ENCODE measurements at places on chromosomes 4 and X.

GRCh38 chrX:130125091-130125874 lies 15.0 kb upstream of the ELF4 start:
- DNase-seq, result no peak

GRCh38 chrX:54413753-54414152 lies 26.5 kb upstream of the TSR2 start:
- peak; percentile 11 for DNase-seq

- no peak for DNase-seq
These were observed 400.2 kb downstream of the MAGEE1 start for GRCh38 chrX:76827672-76828071.

GRCh38 chrX:113956936-113957335 lies 627.0 kb upstream of the HTR2C start:
- DNase-seq, result no peak

DNA sequence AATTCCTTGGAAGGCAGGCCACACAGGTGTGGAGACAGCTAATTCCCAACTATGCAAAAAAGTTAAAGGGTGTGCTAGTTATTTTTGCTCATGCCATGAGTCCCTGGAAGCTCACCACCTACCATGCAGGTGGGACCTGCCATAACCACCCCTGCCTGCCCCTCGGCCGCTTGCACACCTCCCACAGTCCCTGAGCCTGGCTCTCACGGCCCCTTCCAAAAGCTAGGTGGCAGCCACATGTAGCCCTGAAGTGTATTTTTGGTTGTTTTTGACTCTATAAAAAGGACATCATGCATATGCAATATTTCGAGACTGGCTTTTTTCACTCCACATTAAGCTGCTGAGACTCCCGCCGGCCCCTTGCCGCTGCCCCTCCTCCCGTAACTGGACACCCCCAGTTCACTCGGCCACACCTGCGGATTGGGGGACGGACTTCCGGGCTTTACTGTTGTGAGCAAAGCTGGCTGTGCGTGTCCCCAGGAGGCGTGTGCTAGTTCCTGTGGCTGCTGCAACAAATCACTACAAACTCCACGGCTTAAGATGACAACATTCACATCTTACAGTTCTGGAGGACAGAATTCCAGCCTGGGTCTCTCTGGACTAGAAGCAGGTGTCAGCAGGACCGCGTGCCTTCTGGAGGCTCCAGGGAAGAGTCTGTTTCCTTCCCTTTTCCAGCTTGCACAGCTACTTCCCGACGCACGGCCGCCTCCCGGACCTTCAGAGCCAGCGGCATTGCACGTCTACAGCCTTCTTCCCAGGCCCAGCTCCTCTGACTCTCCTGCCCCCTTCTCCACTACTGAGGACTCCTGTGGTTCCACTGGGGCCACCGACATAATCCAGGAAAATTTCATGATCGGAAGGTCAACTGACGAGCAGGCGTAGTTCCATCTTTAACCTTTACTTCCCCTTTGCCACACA lies 24.8 kb downstream of the ZFYVE28 start:
- DNase-seq, result no peak

DNA sequence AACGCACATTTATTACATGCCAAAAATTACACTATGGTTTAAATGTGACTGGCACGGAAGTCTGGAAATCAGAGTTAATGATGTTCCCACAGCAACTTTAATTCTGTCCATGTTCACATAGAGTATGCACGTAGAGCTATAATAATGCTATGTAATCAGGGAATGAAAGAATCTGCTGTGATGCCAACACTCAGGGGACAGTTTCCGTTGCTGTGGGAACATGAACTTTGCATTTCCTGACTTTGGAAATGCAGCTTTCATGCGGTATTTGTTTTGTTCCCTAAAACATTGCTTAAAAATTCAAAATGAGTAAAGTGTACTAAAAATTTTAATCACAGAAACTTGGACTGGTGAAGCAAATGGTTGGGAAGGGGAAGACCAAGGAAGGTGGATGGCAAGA lies 65.7 kb downstream of the MAGEA1 start:
- no peak for DNase-seq

DNA sequence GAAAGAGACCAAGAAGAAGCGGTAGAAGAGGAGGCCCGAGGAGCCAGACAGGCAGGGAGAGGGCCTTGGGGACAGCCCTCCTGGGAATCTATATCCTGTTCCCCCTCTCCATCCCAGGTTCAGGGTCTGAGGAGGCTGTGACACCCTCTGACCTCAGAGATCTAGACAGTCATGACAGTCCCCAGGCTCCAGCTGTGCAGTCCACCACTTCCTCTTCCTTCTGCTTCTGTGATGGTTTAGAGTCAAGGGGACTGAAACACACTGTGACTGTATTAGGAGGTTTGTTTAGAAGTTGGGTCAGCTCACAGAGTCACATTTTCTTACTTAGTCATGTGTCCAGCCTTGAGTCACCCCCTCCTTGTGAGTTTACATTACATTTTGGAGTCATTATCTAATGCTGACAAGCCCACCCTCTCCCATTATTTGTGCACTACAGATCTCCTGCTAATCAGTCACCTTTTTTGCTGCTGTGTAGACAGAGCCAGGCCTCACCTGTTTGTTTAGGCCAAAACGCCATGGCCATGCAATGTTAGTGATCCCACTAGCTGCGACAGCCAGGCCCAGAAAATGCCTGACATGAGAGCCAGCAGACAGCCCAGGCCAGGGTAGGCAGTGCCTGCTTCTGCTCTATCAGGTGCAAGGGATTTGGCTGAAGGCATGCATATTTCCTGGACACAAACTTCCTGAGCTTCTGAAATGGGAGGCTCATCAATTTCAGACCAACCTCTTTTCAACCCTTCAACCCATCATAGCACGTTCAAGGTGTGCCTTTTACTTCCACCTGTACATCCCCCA lies 26.0 kb downstream of the MANBA start:
- peak; percentile 26 for DNase-seq

- DNase-seq, result no peak
These were observed 113.9 kb downstream of the AGTR2 start for GRCh38 chrX:116284400-116284799.

- DNase-seq, result peak; percentile 29
These were observed 55.2 kb downstream of the CLNK start for GRCh38 chr4:10629394-10629793.

GRCh38 chr4:183337349-183337748 lies 15.1 kb upstream of the CLDN24 start:
- DNase-seq, result no peak

GRCh38 chr4:139740531-139741041 lies 75.0 kb downstream of the MGST2 start:
- DNase-seq, result no peak

- DNase-seq, result no peak
These were observed 5.0 kb downstream of the GAR1 start for GRCh38 chr4:109820563-109820962.

GRCh38 chr4:21915761-21916160 lies 32.8 kb downstream of the KCNIP4 start:
- no peak for DNase-seq

DNA sequence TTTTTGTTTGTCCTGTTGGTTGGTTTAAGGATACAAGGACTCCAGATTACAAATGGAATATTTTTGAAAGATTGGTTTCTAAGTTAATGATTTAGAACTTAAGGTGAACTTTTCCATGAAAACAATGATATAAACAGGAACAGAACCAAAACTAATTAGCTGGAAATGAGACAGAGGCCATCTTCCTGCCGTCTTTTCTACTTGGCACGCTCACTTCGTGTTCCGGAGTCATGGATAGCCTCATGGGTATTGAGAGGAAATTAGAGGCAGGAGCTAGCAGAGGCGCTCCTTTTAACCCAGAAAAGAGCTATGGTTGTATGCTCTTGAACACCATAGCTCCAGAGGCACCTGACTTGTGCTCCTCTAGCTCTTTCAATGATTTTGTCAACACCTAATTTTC lies 2.4 kb downstream of the FAM241A start:
- DNase-seq, result no peak

GRCh38 chr4:7338059-7338452 lies 96.7 kb downstream of the PSAPL1 start:
- no peak for DNase-seq

DNA sequence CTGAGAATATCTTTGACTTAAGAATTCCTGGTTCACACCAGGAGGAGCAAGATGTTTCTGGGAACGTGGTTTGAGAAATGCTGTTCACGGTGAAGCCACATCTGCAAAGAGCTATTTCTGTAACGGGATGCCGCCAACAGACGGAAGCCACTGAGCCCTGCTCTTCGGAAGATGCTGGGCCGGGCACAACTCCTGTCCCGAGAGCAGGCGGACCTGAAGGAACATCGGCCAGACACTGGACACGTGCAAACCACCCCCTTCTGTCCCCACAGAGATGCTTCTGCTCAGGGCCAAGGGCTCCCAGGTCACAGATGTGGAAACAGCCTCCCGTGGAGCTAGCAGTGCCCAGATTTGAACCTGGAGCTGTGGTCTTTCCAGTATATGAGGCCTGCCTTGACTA lies 24.3 kb downstream of the HMX1 start:
- DNase-seq, result no peak

GRCh38 chrX:108735091-108735678 lies 1.2 kb downstream of the IRS4 start:
- DNase-seq, result no peak

GRCh38 chr4:40856277-40856839 lies 106.6 kb downstream of the NSUN7 start:
- DNase-seq, result no peak

GRCh38 chr4:93327346-93327745 lies 501.2 kb upstream of the ATOH1 start:
- DNase-seq, result no peak

- DNase-seq, result no peak
These were observed 102.3 kb upstream of the NAP1L5 start for GRCh38 chr4:88799900-88800299.

- DNase-seq, result no peak
These were observed 14.2 kb downstream of the SEPSECS start for GRCh38 chr4:25146076-25146475.

DNA sequence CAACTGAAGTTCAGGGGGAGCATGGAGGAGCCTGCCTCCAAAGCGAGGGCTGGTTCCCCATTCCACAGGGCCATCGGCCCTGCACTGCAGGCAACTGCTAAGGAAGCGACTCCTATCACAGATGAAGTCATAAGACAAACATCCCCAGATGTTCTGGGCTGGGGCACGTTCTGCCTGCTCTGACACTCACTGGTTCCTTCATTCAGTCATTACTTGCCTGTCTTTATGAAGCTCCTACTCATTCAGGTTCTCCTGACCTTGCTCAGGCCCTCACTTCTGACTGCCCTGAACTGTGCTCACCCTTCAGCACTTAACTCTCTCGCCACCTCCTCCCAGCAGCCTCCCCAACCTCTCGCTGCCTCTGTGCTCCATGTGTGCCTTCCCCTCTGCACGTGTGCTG lies 2.5 kb upstream of the SLC2A9 start:
- DNase-seq, result no peak

DNA sequence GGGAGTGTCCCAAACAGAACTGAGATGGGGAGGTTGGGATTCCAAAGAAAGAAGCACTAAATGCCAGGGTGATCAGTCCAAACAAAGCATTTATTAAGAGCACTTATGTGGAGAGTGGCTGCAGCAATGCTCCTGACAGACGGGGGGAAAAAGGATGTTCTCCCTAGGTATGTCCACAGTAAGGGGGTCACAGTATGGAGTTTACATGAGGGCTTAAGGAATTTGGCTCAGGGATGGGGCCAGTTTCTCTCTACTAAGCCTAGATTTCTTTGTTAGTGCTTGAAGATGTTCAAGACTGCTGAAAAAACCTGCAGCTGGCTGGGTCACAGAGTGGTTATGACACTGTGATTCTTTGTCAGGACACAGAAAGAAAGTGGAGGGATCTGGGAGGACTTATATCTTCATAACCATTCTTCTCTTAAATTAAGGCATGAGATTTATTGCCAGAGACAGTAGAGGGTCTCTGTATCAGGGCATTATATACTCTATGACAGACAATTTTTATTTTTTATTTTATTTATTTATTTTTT lies 1468.0 kb downstream of the C4orf33 start:
- DNase-seq, result no peak

All from stimulated activated naive CD8-positive, alpha-beta T cell treated with anti-CD3 and anti-CD28 coated beads, Interleukin-15, amount 100 ng/mL, for 72 hours (primary cell).